ENCODE measurements at places on chromosomes 2 and 18.

DNA sequence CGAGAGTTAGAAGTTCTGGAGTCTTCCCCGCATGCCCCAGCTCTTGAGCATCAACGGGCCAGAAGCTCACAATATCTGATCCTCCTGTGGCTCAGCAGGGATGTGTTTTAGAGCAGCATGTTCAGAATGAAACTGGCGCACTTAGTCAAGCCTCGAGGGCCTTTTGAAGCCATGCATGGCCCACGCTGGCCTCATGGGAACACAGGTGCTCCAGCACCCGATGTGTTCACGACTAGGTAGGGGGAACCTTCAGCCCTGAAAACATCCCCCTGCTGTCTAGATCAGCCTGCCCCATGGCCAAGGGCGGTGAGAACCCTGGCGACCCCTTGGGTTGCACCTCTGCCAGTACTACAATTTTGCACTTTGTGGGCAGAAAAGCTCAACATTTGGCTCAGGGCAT, 32.8 kb downstream of the MSH6 start:
- DNase-seq: no peak

DNA sequence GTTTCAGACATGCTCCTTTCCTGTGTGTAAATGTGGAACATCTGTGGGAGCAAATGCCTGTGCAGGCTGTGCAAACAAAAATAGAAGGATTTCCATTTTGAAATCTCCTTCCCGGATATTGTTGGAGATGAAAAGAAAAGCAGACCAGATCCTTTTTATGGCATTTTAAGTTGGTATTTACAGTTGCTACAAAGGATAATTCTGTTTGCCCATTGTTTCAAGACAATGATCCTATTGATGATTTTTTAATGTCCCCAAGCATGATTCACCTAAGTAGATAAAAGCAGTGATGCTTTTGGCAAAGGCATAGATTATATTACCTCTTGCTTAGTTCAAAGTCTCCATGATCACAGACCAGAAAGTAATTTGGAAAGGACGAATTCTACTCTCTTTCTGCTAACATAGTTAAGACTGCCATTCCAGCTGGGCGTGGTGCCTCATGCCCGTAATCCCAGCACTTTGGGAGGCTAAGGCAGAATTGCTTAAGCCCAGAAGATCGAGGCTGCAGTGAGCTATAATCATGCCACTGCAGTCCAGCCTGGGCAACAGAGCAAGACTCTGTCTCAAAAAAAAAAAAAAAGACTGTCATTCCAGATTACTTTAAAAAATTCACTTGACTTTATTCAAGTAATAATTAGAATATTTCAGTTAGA, 209.6 kb upstream of the SLC39A10 start:
- DNase-seq: no peak

- no peak for DNase-seq
Observed at GRCh38 chr2:43887176-43887575, 48.4 kb downstream of the ABCG8 start.

DNA sequence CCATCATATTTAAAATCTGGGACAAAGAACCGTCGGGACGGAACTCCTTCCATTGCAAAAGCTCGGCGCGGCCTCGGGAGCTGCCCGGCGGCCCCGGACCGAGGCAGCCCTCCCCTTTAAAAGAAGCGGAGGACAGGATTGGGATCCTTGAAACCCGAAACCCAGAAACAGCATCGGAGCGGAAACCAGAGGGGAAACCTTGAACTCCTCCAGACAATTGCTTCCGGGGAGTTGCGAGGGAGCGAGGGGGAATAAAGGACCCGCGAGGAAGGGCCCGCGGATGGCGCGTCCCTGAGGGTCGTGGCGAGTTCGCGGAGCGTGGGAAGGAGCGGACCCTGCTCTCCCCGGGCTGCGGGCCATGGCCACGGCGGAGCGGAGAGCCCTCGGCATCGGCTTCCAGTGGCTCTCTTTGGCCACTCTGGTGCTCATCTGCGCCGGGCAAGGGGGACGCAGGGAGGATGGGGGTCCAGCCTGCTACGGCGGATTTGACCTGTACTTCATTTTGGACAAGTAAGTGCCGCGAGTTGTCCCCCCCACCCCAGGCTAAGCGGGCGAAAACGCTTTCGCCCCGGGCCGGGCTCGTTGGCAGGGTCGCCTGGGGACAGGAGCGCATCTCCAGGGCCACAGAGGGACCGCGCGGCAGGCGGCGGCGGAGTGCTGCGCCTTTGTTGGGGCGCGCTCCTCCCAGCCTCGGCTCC, at the start of gene ANTXR1:
TSS of gene ANTXR1 (plus strand) at position 38 of the 698 bp plus-strand sequence. CDS start at position 359, 321 bp downstream.
- DNase-seq: no peak

DNA sequence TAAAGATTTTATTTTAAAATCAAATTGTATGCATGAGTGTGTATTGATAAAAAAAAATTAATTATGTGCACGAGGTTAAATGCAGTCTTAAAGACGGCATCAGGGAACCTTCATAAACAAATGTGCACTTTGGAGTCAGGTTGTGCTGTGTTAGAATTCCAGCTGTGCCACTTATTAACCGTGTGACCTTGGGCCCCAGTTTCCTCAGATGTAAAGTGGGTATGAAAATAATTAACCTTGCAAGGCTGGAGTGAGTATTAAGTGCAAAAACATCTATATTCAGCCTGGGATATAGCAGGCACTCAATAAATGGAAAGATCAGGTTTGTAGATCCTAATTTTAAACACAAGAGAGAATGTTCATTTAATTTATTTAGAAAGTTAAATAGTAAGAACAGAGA, 14.5 kb upstream of the MYCN start:
- no peak for DNase-seq

GRCh38 chr2:46298522-46299353, 1.5 kb downstream of the EPAS1 start:
- no peak for DNase-seq

DNA sequence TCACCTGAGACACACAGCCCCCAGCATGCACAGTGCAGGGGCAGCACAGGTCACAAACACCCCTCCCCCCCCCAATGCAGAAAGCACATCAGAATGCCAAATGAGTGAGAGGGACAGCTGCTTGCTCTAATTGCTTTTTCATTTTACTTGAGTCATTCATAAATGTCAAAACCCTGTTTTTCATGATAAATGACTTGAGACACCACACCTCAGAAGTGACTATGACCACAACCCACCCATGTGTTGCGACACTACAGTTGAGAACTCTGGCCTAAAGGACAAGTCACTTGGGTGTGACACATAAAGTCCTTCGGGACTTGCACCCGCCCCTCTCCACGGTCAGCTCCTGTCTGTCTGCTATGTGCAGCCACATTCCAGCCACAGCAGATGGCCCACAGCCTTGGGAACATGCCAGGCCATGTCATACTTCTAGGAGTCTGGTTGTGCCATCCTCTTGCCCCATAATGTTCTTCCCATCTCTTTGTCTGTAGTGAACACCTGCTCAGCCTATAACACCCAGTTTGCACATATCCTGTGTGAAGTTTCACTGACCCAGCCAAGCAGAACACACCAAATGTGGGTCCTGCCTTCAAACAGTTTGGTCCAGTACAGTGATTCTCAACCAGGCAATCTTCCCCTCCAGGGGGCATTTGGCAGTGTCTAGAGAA, 30.2 kb upstream of the RIOK3 start:
- DNase-seq: no peak

GRCh38 chr2:235911125-235911524, 257.1 kb downstream of the GBX2 start:
- DNase-seq: no peak

DNA sequence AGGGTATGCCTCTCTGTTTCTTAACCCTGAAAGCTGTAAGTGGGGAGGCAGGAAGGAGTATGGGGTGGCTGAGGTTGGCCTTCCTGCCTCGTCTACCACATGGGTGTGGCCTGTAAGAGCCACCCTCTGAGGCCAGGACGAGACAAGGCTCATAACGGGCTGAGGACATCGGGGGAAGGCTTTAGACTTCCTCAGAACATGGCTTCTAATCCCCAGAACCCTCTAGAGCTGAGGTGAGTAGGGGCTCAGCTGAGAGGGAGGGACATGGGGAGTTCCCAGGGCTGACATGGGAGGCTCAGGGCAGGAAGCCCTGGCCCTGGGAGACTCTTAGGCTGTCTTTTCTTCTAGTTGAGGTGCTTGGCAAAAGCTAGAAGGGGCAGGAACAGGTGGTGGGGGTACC, 36.7 kb downstream of the EMX1 start:
- DNase-seq: no peak

DNA sequence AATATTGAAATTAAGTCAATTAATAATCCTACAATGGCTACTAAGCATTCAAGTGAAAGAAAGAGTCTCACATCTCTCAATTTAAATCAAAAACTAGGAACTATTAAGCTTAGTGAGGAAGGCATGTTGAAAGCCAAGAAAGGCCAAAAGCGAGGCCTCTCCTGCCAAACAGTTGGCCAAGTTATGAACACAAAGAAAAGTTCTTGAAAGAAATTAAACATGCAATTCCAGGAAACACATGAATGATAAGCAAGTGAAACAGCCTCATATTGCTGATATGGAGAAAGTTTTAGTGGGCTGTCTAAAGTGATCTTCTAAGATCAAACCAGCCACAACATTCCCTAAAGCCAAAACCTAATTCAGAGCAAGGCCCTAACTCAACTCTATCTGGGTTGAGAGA, 11.8 kb downstream of the RDH14 start:
- no peak for DNase-seq

DNA sequence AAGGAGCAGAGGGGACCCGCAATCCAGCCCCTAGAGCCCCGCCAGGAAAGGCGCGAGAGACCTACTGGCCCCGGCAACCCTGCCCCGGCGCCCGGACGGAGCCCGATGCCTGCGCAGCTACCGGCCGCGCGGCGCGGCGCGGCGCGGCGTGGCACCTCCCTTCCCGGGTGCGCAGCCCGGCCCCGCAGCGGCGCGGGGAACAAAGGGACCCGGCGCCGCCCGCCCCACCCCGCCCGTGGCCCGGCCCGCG, 307 bp downstream of the CDH2 start:
- no peak for DNase-seq

- DNase-seq: no peak
Observed at GRCh38 chr2:196322973-196323810, 151.8 kb upstream of the STK17B start.

- no peak for DNase-seq
Observed at GRCh38 chr2:75342504-75343175, 143.3 kb upstream of the TACR1 start.

- DNase-seq: no peak
Observed at GRCh38 chr2:3283206-3283605, 94.4 kb downstream of the EIPR1 start.

- no peak for DNase-seq
Observed at GRCh38 chr18:36561046-36561445, 263.5 kb downstream of the FHOD3 start.

DNA sequence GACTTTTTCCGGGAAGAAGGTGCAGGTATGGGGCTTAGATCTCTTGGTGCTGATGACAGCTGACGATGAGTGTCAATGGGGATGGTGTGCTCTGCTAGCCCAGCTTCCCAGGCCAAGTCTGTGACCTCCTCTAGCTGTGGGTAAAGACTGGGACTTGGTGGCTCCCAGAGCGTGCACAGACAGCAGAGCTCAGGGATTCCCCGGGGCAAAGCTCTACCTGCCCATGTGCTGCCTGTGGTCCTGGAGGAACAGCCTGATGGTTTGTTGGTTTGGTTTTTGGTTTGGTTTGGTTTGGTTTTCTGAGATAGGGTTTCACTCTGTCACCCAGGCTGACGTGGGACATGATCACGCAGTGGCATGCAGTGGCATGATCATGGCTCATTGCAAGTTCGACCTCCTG, 19.2 kb downstream of the ATP6V1B1 start:
- DNase-seq: no peak

DNA sequence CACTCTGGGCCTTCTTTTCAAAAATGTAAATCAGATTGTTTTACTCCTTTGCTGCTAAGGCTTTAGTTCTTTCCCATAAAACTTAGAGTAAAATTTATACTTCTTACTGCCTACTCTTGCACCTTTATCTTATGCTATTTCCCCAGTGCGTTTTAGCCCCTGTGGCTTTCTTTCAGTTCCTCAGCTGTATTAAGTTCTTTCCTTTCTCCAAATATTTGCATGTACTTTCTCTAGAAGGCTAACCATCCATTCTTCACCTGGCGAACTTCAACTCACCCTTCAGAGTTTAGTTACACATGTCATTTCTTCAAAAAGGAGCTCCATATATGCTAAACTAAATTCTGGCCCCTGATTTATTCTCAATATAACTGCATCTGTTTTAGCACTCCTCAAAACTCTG, 160.7 kb downstream of the FSHR start:
- no peak for DNase-seq

DNA sequence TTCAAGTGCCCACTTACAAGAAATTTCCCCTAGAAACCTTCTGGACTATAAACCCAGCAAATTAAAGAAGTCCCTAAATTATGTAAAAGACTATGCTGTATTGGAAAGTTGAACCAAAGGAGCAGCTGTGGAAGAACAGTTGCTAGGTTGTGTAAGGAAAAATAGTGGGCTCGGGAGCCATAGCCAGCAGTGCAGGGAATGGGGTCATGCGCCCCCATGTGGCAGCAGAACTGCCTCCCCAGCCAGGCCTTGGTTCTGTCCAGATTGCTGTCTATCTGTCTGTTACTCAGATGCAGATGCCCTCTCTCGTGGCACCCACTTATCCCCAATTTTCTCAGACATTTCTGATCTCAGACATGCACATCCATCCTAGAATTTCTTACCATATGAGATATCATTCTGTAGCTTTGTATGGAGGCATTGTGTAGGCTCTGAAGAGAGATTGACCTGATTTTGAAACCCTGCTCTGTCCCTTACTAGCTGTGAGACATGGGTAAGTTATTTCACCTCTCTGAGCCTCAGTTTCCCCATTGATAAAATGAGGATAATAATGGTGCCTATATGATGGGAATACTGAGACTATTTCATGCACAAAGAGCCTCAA, 258.3 kb downstream of the SS18 start:
- no peak for DNase-seq

DNA sequence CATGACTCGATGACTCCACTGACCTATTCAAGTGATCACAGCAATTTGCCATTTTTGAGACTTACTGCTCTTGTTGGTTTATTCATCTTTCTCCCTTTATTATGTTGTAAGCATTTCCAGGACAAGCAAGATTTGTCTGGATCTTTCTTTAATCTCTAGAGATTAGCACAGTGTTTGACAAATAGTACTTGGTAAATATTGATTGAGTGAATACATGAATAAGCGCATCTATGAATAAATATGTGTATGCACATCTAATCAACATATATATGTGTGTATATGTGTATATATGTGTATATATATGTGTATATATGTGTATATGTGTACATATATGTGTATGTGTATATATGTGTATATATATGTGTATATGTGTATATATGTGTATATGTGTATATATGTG, 7.3 kb downstream of the TMX3 start:
- DNase-seq: no peak

GRCh38 chr2:43114210-43114609, 112.2 kb downstream of the ZFP36L2 start:
- DNase-seq: no peak

DNA sequence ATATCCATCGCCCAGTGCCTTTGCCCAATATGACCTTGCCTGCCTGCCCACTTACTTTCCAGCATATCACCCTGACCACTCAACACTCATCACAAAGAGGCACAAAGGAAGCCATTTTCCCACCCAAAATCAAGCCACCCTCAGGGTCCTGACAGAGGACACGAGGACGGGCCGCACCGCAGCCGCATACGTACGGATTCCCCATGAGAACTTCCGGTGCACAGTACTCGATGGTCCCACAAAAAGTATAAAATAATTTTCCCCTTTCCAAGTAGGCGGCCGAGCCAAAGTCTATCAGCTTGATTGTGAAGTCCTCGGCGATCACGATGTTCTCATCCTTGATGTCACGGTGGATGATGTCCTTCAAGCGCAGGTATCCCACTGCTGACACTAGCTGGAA, 10.0 kb upstream of the MTERF4 start:
- DNase-seq: no peak

- no peak for DNase-seq
Observed at GRCh38 chr18:24268784-24269550, 128.7 kb downstream of the OSBPL1A start.

GRCh38 chr2:239247401-239248245, 153.2 kb downstream of the HDAC4 start:
- DNase-seq: no peak

All from activated CD4-positive, CD25-positive, alpha-beta regulatory T cell (primary cell).